MCF 10A (cell line): ENCODE measurements at places on chromosomes 16 and 17.
A peak's percentile ranks its signal among the peaks of the same experiment; 100 is the strongest.

DNA sequence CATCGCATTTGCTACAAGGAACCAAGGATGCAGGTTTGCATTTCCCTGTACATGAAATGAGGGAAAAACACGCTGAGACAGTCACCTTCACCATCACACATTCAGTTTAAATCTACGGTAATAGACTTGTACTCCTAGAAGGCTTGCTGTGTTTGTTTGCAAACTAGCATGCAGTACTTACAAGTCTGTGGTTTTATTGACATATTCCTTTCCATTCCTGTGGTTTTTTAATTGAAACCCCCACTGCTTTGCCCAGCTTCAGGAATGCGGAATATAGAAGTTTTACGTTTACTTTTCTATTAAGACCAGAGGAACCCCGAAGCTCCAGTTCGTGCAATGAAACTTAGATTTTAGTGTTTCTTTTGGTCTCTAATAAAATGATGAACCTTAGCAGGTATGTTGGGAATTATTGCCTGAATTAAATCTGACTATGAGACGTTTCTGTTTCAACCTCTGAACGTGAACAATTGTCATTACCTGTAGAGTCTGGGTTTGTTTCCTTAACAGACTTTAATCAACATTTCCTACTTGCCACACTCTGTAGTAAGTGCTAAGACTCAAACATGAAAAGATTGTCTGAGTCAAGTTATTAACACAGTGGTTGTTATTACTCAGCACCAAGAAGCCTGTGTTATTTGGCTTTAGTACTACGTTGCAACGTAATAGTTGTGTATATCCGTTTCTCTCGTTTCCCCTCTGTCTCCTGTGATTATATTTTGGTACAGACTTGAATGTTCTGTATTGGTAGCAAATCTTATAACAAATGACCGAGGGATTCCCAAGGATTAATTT lies 793.3 kb upstream of the GOT2 start:
- peak; percentile 48 for DNase-seq

GRCh38 chr17:55322453-55322985 lies 57.8 kb downstream of the HLF start:
- DNase-seq, result no peak

DNA sequence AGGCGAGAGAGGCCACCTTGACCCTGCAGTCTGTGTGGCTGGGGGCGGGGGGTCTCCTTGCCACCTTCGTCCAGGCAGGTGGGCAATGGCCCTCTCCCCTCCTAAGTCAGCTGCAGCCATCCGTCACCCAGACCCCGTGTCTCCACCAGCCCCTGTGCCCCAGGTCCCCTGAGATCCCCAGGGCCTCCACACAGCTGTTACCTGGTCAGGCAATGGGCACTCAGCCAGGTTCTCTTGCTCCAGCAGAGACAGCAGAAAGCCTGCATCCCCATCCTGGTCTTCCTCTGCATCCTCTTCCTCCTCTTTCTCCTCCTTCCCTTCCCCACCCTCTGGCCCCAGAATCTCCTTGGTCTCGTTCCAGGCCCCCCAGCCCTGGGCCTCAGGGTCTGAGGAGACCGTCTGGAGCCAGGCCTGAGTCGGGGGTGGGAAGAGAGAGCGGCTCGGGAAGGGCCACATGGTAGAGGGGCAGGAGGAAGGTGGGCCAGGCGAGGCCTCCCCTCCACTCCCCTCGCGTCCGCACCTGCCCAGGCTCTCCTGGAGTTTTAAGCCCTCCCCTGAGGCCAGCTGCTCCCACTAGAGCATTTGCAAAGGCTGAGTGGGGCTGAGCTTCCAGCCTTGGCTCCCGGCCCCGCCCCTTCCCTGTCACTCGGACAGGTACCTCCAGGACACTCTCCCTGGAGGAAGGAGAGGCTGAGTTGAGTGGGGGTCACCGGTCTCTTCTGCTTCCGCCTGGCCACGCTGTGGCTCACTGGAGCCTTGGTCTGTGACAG lies at the start of gene PABPN1L:
Gene PABPN1L (minus strand): TSS at position 510 of the 770 bp plus-strand sequence. CDS start 54 bp downstream, at position 456.
- DNase-seq, result no peak

DNA sequence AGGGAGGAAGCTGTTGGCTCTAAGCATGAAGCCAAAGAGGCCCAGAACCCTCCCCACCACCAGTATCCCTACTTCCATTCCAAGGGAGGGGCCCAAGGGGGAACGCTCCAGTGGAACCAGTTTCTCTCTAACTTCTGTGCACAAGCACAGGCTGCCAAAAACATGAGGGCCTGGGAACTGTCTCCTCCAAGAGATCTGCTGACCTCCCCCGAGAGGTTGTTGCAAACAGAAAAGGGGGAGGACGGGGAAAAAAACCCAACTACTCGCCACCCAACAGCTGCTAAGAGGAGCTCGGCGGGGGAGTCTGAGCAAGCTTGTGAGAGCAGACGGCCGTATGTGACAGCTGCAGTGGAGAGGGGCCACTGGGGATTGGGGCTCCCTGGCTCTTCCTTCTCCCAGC lies 15.7 kb upstream of the SLC35B1 start:
- DNase-seq, result no peak

GRCh38 chr16:53912155-53912554 lies 208.2 kb downstream of the FTO start:
- peak; percentile 87 for DNase-seq

DNA sequence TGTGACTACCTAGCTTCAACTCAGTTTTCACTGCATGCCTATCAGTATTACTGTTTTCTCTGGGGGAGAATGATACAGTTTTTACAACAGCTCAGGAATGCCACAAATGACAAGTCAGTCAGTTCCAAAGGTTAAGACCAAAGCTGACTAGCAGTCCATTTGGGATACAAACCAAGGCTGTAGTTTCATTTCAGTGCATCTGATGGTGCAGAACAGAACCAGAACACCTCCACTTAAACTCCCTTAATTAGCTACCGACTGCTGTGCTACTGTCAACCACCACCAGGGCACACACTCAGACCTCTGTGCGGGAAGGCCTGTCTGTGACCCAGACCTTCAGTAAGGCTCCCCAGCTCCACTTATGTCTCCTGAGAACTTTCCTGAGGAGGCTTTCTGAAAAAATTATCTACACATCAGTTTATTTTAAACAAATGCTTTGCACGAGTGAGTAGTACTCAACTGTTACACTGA lies 20.4 kb downstream of the NFE2L1 start:
- DNase-seq, result no peak

DNA sequence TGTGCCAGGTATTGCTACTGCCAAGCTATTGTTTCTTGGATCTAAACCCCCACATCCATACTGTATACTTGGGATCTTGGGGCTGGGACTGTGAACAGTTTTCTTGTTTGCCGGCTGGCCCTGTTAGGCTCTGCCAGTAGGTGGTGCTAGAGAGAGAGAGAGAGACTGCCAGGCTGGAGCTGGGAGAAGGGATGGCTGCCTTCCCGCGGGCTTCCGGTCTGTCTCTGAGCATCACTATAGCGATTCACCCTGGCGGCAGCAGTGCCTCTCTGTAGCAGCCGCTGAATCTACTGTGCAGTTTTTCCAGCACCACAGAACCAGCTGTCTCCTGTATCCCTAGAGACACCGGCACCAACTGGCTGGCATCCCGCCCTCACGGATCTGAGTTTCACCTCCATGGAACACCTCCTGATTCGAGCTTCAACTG lies 201.2 kb downstream of the UTP18 start:
- DNase-seq, result peak; percentile 75

GRCh38 chr17:66981983-66982508 lies 17.5 kb downstream of the CACNG4 start:
- no peak for DNase-seq

DNA sequence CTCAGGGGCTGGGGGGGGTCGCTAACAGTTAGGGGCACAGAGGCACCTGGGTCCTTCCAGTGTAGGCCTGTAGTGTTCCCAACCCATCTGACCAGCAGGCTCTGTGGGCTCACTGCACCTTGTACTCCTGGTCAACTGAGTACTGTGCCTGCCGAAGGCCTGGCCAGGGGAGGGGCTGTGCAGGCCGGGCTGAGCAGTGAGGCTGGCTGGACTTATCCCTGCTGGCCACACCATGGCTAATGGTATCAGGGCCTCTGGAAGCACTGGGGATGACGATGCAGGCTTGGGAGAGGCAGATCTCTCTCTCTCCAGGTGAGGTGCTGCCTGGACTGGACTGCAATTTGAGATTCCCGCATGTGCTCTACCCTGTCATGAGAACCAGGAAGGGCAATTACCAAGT lies 58.9 kb upstream of the SDK2 start:
- no peak for DNase-seq

DNA sequence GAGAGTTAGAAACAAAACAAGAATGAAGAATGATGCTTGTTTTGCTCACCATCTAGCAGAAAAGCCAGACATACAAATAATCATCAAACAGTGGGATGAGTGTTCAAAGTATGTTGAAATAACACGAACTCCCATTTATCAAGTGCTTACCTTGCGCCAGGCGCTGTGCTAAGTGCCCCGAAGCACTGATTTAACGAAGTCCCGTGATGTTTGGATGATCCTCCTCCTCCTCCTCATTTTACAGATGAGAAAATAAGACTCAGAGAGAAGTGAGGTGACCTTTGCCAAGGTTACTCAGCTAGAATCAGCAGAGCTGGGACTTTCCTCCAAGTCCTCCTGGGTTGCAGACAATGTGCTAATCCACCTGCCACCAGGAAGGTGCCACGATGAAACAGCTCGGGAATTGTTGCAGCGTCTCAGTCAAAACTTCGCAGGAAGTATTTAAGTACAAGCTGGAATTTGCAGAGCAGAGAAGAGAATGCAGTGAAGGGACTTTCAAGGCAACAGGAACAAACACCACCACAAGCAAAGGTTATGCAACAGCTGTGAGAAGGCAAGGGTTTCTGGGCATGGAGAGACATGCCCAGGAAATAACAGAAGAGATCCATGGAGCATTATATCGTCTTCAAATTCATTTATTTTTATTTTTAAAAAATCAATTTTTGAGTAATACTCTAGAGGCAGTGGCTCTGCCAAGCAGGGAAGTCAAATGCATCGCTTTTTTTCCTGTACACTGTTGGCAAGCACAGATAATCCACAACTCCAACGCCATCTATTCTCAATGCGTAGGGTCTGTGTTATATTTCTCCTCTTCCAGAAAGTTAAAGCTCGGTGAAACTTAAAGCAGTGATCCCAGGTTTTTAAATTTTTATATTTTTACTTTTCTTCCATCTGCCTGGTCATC lies 11.1 kb downstream of the PRCD start:
- DNase-seq, result peak; percentile 84

DNA sequence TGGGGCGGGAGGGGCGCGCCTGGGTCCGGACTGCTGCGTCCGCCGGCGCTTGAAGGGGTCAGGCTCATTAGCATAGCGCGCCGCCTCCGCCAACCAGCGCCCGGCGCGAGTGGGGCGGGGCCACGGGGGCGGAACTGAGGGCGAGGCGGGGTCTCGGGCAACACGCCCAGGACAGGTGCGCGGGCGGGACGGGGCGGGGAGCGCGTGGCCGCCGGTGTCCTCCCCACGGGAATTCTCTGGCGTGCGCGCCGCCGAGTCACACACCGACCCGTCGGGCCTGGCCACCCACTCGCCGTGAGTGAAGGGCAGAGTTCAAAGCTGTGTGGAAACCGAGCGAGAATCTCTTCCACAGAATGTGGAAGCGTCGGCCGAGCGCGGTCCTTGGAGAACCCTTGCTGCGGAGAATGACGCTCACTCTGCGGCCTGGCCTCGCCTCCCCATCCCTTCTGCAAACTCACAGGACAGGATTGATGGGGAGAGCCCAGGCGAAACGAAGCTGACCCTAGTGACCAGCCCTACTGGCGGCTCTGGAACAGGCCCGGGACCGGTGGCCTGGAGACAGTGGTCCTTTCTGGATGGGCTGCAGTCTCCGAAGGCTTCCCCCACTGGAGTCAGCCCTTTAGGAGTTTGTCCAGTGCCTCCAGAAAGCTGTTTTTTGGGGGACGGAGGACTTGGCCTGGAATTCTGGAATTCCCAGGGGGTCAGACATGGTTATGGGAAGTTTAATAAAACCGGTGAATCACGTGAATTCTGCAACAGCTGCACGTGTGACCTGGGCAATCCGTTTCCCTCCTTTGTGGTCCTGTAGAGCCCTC lies at the start of gene SNAI3:
Gene SNAI3 (minus strand): TSS at position 69 of the 815 bp plus-strand sequence. CDS start 101 bp downstream, outside the sequence.
- DNase-seq, result peak; percentile 78

GRCh38 chr16:972316-973002 lies 1.7 kb upstream of the LMF1 start:
- no peak for DNase-seq
